ENCODE measurements at places on chromosomes 11 and 22.
A peak's percentile ranks its signal among the peaks of the same experiment; 100 is the strongest.

DNA sequence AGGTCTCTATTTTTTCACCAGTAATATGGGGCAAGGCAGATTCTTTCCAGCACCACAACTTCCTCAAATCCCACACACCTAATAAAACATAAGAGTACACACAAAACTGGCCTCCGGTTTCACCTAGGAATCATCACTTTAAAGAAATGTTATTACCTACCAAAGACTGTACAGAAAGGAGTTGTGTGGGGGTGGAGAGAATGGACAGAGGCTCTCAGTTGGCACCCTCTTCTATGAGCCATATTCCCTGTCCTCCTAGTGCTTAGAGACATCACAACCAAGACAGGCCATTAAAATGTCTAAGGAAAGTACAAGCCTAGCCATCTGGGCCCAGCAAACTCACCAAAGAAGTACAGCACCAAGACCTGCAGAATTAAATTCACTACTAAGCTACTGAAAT, 56.1 kb downstream of the RBFOX2 start:
- no peak for DNase-seq

DNA sequence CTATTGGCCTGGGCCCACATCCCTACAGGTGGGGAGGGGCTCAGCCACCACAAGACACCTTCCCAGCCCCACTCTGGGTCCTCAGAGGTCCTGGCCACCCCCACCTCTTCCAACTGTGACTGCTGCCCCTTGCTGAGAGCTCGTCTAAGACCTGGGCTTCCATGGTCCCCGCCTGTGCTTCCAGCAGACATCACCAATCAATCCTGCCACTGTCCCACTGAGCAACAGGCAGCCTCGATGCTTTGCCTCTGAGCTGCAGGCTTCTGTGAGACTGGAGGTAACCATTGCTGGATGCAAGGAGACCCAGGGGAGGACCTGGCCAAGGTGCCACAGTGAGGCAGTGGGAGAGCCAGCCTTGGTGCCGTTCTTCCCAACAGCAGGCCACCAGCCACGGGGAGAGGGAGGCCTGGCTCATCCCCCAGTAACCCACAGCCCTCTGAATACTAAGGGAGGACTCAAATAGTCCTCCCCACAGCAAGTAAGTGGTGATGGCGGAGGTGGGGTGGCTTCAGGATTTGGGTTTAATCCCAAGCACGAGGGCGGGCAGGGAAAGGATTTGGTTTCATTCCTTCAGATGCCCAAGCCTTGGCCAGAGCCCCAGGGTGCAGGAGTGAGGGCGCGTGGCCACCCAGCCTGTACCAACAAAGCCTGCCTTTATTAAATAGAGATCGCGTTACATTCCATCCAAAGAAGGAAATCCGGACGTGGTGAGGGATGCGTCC, 5.5 kb upstream of the FADS3 start:
- DNase-seq: no peak

DNA sequence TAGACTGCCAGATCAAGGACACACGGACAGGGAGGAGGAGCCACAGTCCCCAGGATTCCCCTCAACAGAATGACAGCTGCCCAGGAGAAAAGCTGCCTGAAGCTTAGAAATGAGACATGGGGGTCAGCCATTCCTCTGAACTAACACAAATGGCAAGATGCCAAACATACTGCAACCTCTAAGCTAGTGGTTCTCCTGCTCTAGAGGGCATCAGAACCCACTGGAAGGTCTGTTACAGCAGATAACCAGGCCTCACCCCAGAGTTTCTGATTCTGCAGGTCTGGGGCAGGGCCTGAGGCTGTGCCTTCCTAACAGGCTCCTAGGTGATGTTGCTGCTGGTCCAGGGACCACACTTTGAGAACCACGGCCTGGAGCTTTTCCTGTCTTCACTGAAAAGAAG, 28.6 kb upstream of the BID start:
- DNase-seq: no peak

DNA sequence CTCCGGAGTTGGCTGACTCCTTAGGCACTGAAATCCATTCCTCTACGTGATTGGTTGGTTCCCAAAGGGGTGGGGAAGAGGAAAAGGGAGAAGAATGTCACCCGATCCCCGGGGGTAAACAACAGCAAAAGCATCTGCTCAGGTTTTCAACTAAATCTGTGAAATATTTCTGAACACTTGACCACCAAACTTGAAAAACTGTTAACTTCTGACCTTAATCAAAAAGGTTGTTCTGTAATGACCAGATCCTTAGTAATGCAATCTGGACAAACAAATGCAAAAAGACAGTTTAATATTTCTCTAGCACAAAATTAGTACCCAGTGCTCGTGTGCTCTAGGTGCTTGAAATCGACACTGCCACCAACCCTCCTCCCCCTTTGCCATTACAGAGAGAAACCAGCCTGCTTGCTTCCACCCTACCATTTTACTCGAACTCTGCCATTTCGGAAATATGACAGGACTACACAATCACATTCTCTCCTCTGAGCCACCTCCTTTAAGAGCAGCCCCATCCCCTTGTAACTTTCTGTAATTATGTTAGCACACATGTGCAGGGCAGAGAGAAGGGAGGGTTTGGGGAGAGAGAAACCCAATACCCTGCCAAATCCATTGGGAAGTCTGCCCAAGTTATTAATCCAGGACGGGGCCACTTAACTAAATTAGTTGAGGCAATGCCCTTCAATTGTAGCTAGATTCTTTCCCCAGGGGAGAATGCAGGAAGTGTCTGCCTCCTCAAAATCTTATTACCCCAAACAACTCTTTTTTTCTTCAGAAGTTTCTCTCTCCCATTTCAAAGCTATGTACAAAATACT, 113.8 kb downstream of the RBFOX2 start:
- DNase-seq: no peak

GRCh38 chr11:9815486-9816136, 151.7 kb downstream of the SWAP70 start:
- DNase-seq: no peak

GRCh38 chr11:118846181-118846935, 37.3 kb upstream of the CXCR5 start:
- DNase-seq: no peak

DNA sequence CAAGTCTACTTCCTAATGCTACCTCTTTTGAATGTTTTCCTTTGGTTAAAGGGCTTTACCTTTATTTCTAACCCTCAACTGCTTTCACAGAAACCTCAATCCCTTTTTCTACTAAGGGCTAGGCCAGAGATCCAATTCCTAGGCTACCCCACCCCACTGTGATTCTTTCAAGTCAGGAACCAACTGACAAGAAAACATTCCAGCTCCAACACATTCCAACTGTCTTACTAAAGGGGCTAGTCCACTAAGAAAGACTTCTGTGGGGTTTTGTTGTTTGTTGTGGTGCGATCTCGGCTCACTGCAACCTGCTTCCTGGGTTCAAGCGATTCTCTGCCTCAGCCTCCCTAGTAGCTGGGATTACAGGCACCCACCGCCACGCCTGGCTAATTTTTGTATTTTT, 151.3 kb downstream of the APOL5 start:
- DNase-seq: no peak

DNA sequence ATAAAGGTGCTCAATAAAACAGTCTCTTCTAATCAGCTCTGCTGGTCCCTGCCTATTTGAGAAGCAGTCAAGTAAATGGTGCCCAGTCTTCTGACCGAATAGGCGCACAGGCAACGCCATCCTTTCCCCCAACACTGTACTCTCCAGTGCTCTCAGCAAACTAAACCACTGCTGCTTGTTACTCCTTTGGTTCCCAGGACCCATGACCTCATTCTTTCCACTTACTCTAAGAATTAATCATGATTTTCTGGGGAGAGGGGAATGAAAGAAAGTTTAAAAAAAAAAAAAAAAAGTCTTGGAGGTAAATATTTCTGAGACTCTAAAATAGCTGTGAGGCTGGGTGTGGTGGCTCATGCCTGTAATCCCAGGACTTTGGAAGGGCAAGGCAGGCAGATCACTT, 63.7 kb downstream of the SGSM3 start:
- no peak for DNase-seq

DNA sequence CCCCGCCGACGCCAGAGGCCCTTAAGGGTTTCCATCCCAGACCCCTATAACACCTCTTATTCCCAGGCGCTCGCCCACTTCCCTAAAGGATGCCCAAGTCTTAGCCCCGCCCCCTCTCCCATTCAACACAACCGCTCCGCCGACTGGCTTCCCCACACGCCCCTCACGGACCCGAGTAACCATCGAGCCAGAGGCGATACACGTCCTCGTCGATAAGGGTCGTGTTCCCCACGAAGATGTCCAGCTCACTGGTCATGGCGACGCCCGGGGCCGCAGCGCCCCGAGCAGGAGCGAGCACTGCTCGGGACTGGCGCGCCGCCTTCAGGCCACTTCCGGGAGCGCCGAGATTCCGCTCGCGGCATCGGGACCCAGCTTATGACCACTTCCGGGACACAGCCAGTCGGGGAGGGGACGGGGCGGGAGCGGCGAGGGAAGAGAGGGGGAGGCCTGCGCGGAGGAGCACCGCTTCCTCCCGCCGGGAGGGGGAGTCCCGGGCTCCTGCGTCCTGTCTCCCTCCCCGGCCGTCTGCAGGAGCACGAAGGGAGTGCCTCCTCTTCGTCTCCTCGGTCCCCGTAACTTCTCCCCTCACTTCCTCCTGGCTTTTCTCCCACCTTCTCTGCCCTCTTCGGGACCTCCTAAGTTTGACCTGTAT, at the start of gene FIBP:
FIBP (minus strand) TSS at position 309 of the 652 bp plus-strand sequence; CDS start at position 256, 53 bp downstream.
- DNase-seq: peak; percentile 96

DNA sequence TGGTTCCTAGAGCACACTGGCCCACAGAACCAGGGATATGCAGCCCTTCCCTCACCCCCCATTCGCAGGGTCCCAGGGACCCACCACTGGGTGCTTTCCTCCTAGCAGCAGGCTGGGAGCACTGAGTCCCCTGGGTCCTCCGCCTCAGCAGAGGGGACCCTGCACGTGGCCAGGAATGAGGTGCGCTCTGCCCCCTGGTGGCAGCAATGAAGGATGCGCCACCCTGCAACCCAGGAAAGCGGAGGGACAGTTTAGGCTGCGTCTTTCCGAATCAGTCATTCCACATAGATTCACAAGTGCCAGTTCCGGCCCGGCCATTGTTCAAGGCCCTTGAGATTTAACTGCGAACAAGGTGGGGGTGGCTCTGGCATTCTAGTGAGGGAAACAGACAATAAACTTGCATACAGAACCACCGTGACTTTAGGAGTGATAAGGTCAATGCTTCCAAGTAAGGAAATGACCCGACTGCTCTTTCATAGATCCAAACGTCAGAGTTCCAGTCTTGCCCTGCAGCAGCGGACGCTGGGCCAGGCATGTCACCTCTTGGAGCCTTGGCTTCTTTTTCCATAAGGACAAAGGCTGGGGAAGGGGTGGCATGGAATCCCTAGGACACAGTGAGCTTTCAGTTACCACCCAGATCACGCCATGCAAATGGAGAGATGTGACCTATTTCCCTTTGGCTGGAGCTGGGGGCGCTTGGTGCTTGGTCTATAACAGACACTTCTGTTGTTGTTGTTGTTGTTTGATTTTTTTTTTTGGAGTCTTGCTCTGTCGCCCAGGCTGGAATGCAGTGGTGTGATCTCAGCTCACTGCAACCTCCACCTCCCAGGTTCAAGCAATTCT, 7.7 kb downstream of the RIN1 start:
- DNase-seq: peak; percentile 78

DNA sequence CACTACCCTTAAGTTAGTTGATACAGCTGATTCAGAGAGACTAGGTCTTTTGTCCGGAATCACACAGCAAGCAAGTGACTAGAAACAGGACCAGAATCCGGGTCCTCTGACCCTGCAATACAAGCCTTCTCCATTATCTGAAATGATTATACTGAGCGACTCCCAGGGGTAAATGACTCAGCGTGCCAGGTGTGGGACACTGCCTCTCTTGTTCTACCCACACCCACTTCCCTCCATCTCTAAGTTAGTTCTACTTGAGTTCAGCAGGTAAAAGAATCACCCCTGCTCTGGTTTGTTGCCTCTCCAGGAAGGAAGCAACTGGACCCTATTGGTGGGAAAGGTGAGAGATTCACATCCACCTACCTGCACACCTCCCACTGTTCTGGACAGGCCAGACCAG, 156.9 kb downstream of the DBX1 start:
- no peak for DNase-seq

DNA sequence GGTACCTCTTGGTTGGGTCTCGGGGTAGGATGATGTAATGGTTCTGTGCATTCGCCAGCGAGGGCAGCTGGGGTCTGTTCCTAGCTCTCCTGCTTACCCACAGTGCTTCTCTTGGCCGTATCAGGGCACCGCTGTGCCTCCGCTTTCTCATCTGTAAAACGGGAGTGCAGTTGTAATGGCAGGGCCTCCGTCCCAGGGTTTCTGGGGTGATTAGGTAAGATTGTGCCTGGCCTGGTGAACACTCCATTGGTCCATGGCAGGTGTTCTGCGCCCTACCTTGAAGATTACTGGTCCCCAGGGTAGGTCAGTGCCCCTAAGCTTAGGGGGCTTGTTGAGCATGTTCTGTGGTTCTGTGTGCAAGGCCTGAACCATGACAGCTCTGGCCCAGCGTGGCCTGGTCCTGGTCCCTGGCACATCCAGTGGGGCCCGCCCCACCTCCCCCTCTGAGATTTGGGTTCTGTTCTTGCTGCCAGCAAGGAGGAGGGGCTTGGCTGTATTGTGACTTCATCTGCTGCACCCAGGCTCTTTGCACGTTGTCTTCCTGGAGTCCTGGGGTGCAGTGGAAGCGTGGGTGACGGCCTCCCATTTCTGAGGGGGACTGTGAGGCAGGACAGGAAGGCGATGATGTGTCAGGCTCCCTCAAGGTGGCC, 4.9 kb downstream of the MYRF start:
- DNase-seq: no peak

DNA sequence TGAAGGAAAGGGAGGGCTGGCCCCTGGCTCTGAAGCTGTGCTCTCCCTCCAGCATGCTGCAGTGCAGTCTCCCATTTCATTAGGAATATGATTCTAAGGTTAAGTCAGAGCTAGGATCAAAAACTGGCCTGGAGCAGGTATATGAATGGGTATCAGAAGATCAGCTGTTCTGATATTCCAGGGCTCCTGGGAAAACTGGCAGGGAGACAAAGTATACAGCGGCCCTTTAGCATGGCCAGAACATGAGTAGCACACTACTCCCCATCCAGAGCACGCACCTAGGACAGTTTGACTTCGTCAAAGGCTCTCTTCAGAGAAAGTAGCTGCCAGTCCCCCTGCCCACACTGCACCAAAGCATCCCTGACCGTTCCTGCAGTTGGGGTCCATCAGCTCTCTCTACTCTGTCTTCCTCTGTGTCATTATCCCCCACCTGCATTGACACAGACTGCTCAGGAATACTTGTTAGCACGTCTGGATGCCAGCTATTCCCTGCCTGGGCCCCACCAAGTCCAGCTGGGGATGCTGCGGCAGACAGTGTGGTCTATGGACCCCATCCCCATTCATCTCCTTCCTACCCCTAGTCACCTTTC, 4.0 kb upstream of the FCHSD2 start:
- DNase-seq: no peak

DNA sequence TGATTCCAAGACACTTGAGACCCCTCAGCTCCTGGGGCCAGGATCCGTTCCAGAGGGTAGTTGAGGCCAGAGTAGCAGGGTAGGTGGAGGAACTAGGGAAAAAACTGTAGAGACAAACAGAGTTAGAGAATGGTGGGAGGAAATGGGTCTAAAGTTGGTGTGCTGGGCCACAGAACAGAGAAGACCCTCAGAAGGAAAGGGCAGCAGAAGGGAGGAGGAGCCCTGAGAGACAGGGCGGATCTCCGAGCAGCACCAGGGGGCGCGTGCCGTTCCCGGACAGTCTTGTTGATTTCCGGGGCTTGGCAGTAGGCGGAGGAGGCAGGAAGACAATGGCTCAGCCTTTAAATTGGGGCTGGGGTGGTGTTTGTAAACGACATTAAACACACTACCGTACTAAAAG, 2.4 kb upstream of the CECR2 start:
- peak; percentile 13 for DNase-seq
